Activated naive CD8-positive, alpha-beta T cell treated with anti-CD3 and anti-CD28 coated beads for 36 hours (primary cell): ENCODE measurements at places on chromosomes 7 and 10.

GRCh38 chr10:123555616-123556015 is 110.5 kb upstream of the GPR26 start:
- no peak for DNase-seq

DNA sequence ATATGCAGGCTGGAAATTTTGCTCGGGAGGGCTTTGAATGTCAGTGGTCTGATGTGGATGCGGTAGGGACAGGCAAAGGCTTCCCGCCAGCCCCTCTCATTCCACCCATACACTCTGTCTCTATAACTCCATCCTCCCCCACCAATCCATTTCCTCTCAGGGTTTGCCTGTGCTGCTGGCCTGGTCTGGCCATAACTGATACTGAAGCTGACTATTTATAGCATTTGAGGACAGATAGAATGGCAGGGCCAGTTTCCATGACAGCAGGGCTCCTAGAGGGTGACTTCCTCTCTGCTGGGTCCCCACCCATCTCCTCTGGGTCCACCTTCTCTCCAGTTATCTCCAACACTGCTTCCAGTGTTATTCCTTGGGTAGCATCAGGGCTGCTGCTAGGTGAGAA is 6.6 kb upstream of the PDLIM1 start:
- no peak for DNase-seq

DNA sequence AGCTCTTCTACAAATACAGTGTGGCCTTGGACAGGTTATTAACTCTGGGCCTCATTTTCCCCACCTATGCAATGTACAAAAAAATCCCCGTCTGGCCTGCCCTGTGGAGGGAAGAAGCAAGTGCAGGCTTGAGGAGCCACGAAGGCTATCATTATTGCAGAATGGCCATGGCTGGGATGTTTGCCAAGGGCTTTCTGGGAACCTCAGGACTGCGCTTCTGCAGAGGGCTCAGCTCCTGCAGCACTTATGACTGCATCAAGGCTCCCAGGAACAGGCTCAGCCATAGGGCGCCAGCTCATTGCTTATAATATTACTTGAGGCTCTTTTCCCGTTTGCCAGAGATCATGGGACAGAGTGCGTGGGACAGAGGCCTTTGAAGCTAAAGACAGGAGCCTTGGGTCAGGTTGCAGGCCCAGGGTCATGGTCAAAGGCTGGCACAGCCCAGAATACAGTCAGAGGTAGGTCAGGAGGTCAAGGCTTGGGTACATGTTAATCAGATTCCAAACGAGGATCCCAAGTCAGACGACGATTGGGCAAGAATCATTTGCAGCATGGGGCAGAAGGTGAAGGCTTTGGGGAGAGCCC is 20.6 kb upstream of the C10orf105 start:
- no peak for DNase-seq

GRCh38 chr10:33045421-33045820 is 87.4 kb upstream of the ITGB1 start:
- DNase-seq, result no peak

GRCh38 chr7:45350896-45351295 is 193.3 kb downstream of the RAMP3 start:
- DNase-seq, result no peak
